ENCODE measurements at places on chromosomes 5 and 9.

- no peak for DNase-seq
Observed at GRCh38 chr5:96200641-96201040, 232.4 kb downstream of the PCSK1 start.

- no peak for DNase-seq
Observed at GRCh38 chr5:168282120-168282519, 9.3 kb upstream of the WWC1 start.

DNA sequence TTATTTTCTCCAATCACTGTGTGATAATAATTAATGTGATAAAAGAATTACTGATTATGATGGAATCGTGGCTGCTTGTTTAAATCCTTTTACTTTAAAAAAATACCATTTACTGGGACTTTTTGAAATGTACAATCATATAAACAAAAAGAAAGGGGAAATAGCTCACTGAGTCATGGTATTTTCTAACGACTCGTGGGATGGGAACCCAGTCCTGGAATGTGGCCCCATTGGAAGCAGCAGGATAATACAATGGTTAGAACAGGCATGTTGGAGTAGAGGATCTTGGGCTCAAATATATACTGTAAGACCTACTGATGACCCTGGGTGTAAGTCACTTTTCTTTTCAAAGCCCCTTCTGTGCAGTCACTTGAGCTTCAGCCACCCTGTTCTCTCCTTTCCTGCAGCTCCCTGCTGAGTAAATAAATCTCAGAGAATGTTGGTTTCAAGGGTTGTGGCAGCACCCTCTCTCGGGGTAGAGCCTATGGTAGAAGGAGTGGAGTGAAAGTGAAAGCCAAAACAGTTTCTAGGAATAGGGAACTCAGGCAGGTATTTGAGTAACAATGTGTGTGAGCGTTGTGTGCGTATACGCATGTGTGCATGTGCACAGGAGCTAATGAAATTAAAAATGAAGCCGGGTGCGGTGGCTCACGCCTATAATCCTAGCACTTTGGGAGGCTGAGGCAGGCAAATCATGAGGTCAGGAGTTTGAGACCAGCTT lies 40.8 kb upstream of the LARP1 start:
- DNase-seq: no peak

DNA sequence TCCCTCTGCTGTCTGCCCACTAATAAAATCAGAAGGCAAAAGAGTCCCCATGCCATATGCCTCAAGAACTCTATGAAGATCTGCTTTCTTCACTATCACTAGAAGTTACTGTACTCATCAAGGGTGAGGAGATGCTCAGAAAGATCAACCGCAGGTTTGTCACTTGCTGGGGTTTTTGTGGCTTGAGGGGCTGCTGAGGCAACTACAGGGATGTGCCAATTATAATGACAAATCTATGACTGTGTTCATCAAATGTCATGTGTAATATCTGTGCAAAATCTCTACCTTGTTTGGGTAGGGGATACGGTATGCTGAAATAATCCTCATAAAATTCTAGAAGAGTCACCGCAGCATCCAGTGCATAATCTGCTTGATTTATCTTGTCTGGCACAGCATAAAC lies 13.0 kb downstream of the ERAP1 start:
- no peak for DNase-seq

GRCh38 chr5:128711216-128711615 lies 173.2 kb upstream of the FBN2 start:
- no peak for DNase-seq

GRCh38 chr5:40404613-40405012 lies 275.1 kb upstream of the PTGER4 start:
- no peak for DNase-seq

GRCh38 chr5:124104821-124105220 lies 592.8 kb downstream of the CSNK1G3 start:
- no peak for DNase-seq

DNA sequence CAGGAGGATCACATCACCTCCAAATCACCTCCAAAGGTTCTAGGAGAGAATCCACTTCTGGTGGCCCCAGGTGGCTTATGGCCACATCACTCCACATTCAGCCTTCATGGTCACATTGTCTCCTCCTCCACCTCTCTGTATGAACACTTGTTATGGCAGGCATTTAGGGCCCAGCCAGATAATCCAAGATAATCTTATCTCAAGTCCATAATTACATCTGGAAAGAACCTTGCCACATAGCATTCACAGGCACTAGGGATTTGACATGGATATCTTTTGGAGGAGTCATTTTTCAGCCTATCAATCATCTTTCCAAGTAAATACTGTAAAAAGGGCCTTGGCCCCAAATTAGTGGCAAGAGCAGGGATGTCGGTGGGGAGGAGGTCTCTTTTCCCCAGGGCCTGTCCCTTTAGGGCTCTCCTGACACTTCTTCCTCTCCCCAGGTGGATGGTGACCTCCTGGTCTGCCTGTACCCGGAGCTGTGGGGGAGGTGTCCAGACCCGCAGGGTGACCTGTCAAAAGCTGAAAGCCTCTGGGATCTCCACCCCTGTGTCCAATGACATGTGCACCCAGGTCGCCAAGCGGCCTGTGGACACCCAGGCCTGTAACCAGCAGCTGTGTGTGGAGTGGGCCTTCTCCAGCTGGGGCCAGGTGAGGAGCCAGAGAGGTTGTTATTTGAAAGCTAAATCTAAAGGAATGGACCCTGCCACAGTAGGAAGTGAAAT lies 140.9 kb downstream of the SAXO1 start:
- no peak for DNase-seq

DNA sequence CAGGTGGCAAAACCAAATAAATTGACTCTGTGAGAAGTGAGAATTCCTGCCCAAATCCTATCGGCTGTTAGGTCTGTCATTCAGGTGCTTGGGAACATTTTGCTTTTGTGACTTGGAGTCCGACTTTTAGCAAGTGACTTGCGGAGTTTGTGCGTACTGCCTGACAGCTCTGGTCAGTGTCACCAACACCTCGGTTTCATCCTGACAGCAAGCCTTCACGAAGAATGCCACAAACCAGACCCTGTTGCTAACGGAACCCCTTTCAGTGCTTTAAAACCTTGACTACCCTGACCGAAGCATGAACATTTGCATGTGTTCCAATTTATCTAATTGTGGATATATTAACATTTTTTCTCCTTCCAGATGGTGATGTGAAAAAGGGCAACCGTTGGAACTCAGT lies 26.5 kb downstream of the LIX1 start:
- DNase-seq: no peak

DNA sequence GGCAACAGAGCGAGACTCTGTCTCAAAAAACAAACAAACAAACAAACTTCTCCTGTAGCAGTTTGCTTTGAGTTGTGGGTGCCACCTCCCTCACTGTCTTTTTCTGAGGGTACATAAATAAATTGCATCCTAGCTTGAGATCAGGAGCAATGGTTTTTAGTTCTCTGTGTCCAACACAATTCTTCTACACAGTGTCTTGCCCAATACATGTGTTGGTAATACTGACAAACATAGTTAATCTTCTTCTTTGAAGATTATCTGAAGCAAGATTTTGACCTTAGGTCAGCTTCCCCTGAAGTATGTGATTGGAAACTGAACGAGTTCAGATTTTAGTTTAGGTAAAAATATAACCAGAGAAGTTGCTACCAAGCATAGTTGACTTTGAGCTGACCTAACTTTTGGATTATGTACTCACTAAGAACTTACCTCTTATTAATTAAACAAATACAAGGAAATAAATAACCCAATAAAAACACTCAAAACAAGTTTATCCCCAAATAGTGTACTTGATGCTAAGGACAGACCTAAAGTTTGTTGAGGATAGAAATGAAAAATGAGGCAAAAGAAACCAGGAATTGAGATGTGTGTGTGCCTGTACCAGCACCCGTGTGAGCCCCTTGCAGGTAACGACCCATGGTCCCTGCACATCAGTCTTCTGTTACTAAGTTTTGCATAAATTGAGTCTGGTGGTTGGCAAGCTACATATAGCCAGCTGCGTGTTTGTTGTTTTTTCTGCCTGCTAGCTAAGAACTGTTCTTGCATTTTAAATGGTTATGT lies 16.2 kb downstream of the TJP2 start:
- no peak for DNase-seq

- no peak for DNase-seq
Observed at GRCh38 chr9:20264896-20265295, 357.4 kb downstream of the MLLT3 start.
